Stromal cell of bone marrow (primary cell): ENCODE measurements at places on chromosomes 3 and 15.

DNA sequence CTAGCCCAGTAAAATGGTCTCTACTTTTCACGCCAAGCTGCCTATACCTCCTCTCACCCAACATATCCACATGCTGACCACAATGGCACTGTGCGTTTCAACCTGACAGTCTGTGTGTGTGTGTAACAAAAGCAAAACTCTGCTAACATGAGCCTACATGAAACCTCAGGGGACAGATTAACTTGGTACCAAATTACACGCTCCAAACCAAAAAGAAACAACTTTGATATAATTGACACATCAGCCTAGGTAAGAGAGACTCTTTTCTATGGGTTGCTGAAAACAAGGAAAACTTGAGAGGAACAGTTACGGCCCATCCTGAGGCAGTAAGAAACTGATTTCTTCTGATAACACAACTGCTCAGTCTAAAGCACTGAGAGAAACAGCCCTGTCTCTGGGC lies 31.5 kb downstream of the IGF2BP2 start:
- DNase-seq, result no peak

- DNase-seq, result no peak
Observed at GRCh38 chr3:95254061-95254460, 1191.2 kb downstream of the NSUN3 start.

DNA sequence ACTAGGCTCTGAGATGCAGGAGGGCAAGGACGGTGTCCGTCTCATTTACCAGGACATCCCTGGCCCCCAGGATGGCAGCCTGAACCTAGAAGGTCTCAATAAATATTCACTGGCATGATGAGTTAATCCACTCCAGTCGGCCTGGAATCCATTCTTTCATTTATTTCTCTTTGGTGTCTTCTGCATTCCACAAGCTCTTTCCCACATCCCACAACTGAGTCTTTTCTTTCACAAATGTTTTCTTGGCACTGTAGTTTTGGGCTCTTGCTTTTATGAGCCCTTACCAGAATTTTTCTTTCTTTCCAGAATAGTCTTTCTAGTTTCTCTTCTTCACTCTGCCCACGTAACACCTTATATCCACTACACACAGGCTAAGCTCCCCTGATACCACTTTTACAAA lies 778.0 kb downstream of the AGBL1 start:
- no peak for DNase-seq

DNA sequence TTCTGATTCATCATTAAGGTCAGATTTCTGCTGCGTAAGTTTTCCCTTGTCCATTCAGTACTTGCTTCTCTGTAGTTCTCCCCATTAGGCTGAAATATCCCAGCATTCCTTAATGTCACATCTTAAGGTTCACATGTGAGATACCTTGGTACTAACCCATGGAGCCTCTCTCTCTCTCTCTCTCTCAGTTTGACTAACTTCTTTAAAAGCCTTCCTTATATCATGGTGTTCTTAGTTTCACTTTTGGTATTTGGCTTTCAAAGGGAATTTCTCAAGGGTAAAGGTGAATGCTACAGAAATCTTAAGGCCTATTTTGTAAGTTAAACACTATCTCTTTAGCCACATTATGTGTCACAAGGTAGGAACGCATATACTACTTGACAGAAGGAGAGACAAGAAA lies 427.3 kb upstream of the ZNF717 start:
- DNase-seq, result no peak

DNA sequence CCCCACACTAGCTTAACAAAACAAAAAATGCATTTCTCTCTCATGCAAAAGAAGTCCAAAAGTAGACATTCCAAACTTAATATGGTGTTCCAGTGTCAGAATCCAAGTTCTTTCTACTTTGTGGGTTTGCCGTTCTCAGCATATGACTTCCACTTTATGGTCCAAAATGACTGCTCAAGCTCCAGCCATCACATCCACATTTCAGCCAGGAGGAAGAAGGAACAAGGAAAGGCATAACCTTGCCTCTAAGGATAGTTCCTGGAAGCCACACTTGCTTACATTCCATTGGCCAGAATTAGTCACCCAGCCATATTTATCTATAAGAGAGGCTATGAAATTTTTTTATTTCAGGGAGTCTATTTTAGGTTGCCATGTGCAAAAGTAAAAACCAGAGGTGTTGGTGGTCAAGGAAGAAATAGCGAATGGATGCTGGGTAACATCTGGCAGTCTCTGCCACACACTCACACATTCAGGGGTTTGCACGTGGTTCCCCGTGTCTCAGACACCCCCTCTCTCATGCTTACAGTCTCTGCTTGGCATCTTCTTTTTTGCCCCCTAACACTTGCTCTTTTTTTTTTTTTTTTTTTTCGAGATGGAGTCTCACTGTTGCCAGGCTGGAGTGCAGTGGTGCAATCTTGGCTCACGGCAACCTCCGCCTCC lies 69.3 kb downstream of the RPL39L start:
- DNase-seq, result no peak

GRCh38 chr15:81085213-81085612 lies 48.9 kb upstream of the CFAP161 start:
- DNase-seq, result no peak

DNA sequence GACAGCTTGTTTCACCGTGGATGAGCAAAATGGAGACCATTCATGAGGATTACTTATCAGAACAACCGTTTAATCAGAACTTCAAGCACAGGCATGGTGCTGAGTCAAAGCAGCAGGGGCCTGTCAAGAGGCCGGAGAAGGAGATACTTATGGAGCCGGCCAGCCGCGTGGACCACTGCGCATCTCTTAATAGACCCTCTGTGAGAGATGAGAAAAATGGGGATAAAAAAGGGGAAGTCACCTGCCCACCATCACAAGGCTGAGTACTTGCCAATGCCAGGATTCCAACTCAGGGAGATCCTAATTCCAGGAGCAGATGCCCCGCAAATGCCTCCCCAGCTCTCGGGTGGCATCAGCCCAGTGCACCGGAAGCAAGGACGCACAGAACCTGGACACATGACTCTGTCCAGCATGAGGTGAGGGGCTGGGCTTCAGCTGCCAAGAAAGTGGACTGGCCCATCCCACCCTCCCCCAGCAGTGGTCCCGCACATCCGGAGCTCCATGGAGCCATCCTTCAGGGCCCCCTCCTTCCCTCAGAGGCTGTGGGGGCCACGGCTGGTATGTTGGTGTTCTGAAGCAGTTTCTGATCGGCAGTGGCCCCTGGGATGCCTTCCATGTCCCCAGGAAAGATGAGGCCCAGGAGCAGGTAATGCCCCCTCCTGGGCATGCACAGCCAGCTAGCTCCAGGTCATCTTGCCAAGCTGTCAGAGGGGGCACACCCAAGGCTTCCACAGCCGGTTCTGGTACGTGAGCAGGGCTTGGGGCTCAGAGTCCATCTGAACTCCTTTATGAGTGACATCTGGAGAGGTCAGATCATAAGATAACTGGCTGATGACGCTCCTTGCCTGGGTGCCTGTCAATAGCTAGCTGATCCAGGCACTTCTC lies 143.8 kb downstream of the ATP10A start:
- DNase-seq, result no peak

DNA sequence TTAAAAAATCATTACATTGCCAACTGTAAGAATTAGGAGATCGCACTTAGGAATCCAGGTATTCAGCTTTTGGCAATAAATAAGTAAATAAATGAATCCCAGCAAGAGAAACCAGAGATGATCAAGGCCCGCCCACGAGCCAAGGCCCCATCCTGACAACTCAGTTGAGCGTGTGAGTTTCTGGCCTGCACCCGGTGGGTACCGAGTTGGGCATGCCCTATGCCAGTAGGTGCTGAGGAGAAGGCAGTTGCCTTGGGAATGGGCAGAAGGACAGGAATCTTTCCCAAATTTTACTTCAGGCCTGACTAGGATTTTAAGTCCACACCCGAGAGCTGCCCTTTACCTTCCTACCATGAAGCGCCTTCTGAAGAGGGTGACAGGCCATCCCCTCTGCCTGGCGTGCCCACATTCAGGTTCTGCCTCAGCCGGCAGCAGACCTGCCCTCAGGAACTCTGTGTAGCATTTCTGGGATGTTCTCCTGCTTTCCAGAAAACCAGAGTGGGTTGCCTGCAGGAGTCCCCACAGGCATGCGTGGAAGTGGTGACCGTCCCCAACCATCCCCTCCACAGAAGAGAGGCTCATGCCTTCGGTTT lies 99.3 kb upstream of the ALDH1A3 start:
- no peak for DNase-seq

DNA sequence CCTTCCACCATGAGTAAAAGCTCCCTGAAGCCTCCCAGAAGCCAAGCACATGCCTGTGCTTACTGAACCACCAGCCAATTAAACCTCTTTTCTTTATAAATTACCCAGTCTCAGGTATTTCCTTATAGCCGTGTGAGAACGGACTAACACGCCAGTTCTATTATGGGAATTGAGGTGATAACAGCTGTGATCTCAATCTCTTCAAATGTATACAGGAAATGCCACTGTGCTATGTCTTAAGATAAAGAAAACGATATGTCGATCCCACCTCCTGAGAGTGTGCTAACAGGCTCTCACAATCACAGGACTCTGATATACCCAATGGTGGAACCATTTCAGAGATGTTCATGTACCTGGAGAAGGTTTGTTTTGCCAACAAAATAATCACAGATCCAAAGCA lies 26.2 kb downstream of the CHSY1 start:
- no peak for DNase-seq

- no peak for DNase-seq
Observed at GRCh38 chr3:58333206-58334012, 717 bp downstream of the PXK start.

GRCh38 chr3:115862849-115863248 lies 239.5 kb downstream of the GAP43 start:
- no peak for DNase-seq

GRCh38 chr3:157418104-157418503 lies 18.5 kb upstream of the PTX3 start:
- DNase-seq, result no peak

- DNase-seq, result no peak
Observed at GRCh38 chr3:171984883-171985282, 54.5 kb upstream of the FNDC3B start.
